ENCODE measurements at places on chromosomes 3 and 15.

DNA sequence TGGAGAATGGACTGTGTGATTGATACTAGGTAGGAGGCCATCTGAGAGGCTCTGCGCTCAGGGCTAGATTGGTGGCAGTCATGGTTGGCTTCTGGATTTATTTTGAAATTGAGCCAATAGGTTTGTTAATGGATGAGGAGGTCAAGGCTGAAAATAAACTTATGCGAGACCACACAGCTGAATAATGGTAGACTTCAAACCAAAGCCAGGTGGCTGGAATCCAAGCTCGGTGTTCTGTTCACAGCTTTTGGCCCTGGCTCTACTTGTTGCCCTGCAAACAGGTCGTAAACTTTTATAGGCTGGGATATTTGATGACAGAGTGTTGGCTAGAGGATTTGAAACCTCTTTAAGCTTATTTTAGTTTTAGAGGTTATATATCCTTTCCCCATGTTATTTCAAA, 160.4 kb downstream of the CHL1 start:
- no peak for DNase-seq

GRCh38 chr3:42012383-42012934, 50.6 kb upstream of the ULK4 start:
- peak; percentile 53 for DNase-seq

DNA sequence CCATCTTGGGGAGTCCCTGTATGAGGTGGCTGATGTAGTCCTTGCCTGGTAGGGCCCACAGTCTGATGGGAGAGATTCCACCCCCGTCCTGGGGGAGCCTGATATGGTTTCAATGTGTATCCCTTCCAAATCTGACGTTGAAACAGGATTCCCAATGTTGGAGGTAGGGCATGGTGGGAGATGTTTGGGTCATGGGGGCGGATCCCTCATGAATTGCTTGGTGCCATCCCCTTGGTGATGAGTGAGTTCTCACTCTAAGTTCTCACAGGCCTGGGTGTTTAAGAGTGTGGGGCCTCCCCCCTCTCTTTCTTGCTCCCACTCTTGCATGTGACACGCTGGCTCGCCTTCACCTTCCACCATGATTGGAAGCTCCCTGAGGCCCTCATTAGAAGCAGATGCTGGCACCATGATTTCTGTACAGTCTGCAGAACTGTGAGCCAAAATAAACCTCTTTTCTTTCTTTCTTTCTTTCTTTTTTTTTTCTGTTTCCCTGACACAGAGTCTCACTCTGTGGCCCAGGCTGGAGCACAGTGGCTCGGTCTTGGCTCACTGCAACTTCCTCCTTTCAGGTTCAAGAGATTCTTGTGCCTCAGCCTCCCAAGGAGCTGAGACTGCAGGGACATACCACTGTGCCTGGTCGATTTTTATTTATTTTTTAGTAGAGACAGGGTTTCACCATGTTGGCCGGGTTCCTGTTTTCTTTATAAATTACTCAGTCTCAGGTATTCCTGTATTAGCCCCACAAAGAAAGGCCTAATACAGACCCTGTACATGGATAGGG, 28.6 kb downstream of the ITGA11 start:
- DNase-seq = no peak

DNA sequence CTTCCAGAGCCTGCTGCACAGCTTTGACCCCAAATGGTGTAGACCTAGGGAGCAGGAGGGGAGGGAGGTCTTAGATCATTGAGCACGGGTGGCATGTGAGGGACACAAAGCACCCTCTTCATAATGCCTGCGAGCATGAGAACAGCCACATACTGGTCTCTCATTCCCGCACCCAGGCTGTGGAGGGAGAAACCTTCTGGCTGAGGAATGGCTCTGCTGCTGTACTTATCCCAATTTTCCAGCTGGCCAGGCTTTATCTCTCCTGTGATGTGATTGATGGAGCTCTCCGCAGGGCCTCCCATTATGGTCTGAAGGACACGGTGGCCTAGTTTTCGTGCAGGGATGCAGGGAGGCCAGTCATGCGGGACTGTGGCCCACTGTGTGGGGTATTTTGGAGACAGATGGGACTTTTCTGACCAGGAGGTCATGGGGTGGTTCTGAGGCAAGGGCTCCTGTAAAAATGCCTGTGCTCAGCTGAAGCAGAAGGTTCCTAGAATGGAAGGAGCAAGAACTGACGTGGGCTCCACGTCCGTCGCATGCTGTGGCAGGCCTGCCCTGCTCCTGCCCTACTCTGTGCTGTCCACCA, 251.5 kb downstream of the PLCL2 start:
- DNase-seq = no peak

DNA sequence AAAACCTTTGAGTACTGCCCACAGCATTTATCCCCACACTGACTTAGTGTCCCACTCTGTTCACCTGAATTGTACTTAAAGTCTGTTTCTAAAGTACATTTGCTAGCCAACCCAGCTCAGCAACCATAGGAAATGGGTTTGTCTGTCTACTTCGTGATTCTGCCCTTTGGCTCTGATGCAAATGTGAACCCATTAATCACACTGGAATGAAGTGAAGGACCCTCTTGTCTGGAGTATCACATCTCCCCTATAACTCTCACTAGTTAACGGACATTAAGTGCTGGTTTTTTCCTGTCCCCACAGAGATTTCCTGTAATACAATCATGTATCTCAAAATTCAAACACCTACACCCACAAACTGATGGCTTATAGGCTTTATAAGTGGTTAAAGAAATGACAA, 20.5 kb downstream of the EID1 start:
- DNase-seq = no peak

DNA sequence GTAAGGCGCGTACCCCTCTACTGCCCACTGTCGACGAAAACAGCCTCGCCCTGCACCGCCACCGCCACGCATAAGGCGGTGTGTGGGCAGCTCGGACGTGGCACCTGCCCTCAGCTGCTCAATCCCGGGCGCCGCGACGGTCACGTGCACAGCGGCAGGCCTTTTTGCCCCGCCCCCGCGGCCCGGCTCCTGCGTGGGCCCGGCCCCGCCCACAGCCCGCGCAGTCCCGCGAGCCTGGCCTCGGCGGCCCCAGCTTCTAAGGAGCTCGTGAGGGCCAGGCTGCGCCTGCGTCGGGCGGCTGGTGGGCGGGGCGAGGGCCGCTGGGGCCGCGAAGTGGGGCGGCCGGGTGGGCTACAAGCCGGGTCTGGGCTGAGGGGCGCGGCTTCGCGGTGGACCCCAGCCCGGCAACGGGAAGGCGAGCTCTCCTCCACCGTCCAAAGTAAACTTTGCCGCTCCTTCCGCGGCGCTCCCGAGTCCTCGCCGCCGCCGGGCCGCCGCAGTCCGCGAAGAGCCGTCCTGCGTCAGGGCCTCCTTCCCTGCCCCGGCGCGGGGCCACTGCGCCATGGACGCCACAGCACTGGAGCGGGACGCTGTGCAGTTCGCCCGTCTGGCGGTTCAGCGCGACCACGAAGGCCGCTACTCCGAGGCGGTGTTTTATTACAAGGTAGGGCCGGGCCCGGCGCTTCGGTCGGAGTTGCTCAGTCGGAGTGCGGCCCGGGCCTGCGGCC, at the start of gene CAPN7:
CAPN7 (plus strand) TSS at position 313 of the 728 bp plus-strand sequence; CDS start at position 563, 250 bp downstream.
- DNase-seq = peak; percentile 95

DNA sequence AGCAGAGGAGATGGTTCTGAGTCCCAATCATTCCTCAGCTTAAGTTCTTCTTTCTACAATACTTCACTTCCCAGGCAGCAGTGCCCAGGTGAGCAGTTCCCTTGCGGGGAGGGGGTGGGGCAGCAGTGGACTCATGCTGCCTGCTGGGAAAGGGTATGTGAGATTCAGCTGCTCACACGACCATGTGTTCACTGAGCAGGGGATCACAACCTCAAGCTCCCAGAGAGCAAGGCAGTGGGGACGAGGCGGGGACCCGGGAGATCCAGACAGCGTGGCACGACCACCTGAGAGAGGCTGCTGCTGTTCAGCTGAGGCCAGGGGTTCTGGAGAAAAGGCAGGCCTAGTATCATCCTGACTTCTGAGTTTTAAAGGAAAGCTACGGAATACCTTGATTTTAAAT, 166.6 kb downstream of the XXYLT1 start:
- DNase-seq = no peak

DNA sequence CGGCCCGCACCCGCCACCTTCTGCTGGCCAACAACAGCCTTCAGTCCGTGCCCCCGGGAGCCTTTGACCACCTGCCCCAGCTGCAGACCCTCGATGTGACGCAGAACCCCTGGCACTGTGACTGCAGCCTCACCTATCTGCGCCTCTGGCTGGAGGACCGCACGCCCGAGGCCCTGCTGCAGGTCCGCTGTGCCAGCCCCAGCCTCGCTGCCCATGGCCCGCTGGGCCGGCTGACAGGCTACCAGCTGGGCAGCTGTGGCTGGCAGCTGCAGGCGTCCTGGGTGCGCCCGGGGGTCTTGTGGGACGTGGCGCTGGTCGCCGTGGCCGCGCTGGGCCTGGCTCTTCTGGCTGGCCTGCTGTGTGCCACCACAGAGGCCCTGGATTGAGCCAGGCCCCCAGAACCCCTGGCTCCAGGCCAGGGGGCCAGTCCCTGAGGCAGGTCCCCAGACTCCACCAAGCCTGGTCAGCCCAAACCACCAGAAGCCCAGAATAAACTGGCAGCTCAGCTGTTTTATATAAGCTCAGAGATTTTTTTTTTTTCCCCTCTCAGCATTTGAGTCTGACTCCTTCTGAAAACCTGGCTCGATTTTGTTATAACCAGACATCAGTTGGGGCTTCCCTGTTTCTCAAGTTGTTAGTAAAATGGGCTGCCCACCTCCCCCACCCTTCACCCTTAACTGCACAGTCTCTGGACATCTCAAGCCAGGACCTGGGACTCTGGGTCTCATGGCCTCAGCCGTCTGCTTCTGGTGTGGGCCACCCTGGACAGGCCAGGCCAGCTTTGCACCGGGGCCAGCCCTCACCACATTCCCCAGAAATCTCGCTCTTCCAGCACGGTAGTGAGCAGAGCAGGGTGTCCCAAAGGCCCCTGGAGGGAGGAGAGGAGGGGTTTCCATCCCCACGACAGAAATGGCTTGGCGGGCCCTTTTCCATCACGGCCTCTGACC, 1.6 kb downstream of the GP9 start:
- no peak for DNase-seq

GRCh38 chr3:99298661-99299060, 339.7 kb upstream of the COL8A1 start:
- DNase-seq = no peak

DNA sequence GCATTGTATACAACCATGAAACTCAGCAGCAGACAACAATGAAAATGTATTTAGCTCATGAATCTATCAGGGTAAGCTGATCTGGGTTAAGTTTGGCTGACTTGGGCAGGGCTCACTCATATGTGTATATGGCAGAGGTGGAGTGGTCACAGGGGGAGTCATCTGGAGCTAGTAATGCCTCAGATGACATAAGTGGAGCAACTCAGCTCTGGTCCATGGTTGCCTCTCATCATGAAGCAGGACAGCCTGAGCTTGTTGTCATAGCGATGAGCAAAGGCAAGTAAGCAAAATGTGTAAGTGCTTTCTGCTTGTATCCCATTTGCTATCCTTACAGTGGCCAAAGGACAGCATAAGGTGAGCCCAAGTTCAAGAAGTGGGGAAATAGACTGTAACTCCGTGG, 64.5 kb downstream of the ALCAM start:
- no peak for DNase-seq

DNA sequence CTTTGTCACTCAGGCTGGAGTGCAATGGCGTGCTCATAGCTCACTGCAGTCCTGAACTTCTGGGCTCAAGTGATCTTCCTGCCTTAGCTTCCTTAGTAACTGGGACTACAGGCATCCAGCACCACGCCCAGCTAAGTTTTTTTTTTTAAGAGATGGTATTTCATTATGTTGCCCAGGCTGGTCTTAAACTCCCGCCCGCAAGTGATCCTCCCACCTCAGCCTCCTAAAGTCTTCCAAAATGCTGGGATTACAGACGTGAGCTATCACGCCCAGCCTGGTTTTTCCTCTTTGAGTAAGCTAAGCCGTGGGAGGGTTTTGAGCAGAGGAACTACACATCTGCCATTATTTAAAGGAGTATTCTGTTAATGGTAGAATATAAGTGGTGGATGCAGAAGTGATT, 7.4 kb upstream of the LRRFIP2 start:
- DNase-seq = no peak

DNA sequence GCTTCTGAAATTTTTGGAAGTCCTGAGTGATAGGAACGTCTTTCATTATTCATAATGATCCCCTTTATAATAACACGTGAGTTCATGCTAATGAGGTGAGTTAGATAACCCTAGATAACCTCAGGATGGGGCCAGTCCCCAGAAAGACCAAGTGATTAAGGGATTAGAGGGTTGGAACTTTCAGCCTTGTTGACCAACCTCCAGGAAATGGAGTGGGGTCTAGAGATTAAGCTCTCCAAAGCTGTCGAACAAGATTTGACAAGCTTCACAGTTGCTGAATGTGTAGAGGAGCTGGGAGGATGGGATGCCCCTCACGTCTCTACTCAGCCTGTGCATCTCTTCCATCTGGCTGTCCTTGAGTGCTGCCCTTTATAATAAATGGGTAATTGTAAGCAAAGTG, 107.1 kb downstream of the ZMAT3 start:
- no peak for DNase-seq

GRCh38 chr3:160851629-160852210, 95.7 kb downstream of the PPM1L start:
- DNase-seq = no peak

DNA sequence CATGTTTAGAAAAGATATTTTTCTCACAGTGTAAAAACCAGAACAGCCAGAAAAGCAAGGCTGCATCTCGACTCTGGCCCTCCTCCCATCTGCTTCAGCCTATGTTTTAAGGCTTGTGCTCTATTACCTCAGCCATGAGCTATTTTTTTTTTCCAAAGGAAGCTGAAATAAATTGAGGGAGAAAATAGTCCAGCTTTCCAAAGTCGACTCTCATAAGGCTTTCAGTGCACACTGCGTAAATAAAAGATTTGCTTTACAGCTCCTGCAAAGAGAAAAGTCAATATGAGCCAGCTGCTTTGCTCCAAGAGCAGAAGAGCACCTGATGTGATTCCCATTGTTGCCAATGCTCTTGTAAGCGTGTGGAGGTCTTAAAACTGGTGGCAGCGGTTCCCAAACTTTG, 26.7 kb downstream of the SCG3 start:
- DNase-seq = no peak

DNA sequence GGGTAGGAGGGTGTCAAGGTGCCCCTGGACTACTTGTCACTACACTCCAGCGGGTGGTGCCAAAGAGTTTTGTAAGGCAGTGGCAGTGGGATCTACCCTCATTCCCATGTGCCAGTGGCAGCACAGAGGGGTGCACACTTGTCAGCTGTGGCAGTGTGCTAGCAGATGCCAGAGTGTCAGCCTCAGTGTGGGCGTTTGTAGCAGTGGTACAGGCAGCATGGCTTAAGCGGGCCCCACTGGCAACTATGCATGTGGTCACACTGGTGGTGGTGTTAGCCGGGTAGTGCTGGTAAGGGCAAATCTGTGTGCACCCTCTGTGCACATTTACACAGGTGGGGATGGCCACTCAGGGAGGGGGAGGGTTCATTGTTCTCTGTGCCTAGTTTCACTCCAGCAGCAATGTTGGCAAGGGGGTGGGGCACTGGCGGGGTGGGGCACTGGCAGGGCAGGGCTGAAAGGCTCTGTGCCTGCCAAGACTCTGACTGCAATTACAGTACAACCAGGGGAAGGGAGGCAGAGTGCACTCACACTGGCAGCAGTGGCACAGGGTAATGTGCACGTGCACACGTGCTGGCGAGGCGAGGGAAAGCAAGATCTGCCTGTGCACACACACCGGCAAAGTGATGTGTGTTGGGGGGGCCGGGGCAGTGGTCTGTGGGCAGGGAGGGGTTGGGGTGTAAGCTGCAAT, 31.8 kb downstream of the MYO9A start:
- DNase-seq = no peak

Data from CD8-positive, alpha-beta memory T cell (primary cell).